Epithelial cell of prostate (primary cell): ENCODE measurements at places on chromosomes 5 and 9.

DNA sequence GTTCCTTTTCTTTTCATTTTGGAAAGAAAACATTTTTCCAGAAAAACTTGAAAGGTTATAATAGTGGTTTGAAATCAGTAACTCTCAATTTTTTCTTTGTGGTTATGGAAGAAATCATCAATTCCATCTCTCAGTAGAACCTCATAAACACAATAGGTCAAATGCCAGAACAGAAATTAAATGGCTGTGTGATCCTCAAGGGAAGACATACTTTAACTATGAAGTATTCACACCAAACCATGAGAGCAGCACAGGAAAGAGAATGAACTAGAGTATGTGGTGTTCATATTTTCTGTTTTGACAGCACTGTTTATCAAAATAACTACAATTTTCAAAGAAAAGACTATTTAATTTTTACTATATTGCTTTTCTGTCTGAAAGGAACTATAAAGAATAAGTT, 29.7 kb upstream of the EFNA5 start:
- no peak for DNase-seq

GRCh38 chr5:10213316-10213715, 36.4 kb downstream of the ATPSCKMT start:
- DNase-seq, result no peak

DNA sequence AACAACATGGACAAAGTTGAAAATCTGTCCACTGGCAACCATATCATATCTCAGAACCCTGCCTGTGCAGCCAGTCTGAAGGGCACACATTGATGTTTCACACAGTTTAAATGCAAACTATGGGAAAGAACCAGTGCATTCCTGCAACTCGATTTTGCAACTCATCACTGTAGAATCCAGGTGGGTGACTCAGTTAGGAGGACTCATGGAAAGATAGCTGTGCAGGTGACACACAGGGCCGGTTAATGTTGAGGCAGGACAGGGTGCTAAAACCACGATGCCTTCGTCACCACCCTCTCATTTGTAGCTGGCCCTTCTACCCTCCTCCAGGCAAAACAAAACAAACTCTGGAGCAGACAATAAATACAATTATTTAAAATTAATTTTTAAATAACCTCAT, 62.8 kb downstream of the TLE1 start:
- peak; percentile 78 for DNase-seq

DNA sequence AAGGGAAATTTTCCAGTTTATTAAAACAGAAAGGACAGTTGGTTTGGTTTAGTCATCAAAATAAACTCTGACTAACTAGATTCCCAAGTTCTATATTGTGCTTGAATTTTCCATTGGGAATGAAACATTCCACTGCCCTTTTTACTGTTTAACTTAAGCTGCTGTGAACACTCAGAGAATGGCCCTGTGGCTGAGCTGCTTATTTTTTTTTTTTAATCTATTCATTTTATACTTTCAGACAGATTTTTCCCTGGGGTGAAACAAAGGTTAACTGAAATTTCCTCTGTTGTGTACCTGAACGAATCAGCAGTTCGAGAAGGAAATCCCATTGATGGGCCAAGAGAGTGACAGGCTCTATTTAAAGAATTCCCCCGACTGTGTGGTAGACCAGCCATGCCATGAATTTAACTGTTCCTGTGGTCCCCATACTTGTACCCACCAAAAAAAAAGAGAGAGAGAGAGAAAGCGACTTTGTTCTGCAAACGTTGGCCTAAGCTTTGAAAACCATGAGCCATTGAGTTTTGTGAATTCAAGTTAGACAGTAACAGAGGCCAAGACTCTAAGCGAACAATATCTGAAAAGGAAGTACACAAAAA, 138.7 kb upstream of the GRHPR start:
- no peak for DNase-seq

- no peak for DNase-seq
Observed at GRCh38 chr5:152649609-152650008, 244.5 kb upstream of the NMUR2 start.

- no peak for DNase-seq
Observed at GRCh38 chr5:145068721-145069120, 766.4 kb downstream of the PRELID2 start.
